ENCODE measurements at places on chromosomes 1 and 21. TPM values are rescaled to one million over a fixed set of nuclear protein-coding genes. Genes with fewer than 3 reads are reported as not detected.

Gene SFN
- 1.2 TPM for total RNA-seq

GRCh38 chr1:232578651-232579195, 51.2 kb downstream of the SIPA1L2 start:
- DNase-seq, result no peak

- no peak for DNase-seq
Observed at GRCh38 chr1:222535455-222535854, 12.4 kb downstream of the HHIPL2 start.

GRCh38 chr1:111739925-111740765, 950 bp upstream of the INKA2 start:
- no peak for DNase-seq

GRCh38 chr1:42723511-42723910, 16.5 kb downstream of the CLDN19 start:
- DNase-seq, result no peak

Measured in CD4-positive, alpha-beta T cell (primary cell).